ENCODE measurements at places on chromosomes 2 and 18. TPM values are rescaled to one million over a fixed set of nuclear protein-coding genes. Genes with fewer than 3 reads are reported as not detected.

- H3K4me1 ChIP-seq = peaks cover 12% of the 10 kb centered on the region
- H3K27ac ChIP-seq = no peak overlapping the region
- DNase-seq = no peak
- H3K4me3 ChIP-seq = no peak overlapping the region
- no peaks in the 10 kb centered on the region for H3K27me3 ChIP-seq
Observed at GRCh38 chr2:55861733-55862132, 61.8 kb downstream of the EFEMP1 start.

- no peak overlapping the region for H3K27ac ChIP-seq
- DNase-seq = no peak
- no peak overlapping the region for H3K4me3 ChIP-seq
Observed at GRCh38 chr18:21115519-21116411, 4.2 kb upstream of the ROCK1 start.

- H3K4me1 ChIP-seq = no peaks in the 10 kb centered on the region
- H3K4me3 ChIP-seq = no peak overlapping the region
- no peaks in the 10 kb centered on the region for H3K27me3 ChIP-seq
- no peak for DNase-seq
- no peak overlapping the region for H3K27ac ChIP-seq
Observed at GRCh38 chr2:218383892-218384519, 1.9 kb downstream of the SLC11A1 start.

- H3K27me3 ChIP-seq = no peaks in the 10 kb centered on the region
- H3K27ac ChIP-seq = peak overlapping the region; percentile 99
- H3K36me3 ChIP-seq = no peaks in the 10 kb centered on the region
- no peak for DNase-seq
- no peak overlapping the region for H3K4me3 ChIP-seq
Observed at GRCh38 chr2:8122520-8122919, 559.3 kb upstream of the ID2 start.

DNA sequence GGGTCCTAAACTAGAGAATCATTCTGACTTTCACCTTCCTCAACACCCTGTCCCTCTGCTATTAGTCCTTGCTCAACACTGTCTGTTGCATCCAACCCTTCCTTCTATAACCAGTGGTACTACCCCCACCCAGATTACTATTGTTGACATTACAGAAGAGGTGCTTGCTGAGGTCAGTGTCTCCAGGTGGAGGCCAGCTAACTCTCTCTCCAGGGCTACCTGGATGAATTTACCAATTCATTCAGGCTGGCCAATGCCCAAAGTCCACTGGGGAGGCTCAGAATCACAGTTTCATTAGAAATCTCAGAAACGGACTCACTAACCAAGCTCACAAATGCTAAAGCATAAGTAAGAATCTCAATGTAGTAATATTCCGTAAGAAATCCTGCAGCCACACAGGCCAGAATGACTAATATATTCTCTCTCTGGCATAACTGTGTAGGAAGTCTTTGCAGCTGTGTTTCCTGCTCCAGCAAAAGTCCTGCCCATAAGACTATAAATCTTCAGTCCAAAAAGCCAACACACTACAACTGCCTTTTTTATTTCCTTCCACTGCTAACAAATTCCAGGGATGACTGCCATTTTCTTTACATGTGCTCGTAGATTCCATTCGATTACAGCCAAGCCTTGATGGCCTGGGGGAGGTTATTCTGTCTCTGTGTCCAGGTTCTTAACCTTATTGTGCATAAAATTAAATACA lies 10.0 kb upstream of the TTR start:
- no peaks in the 10 kb centered on the region for H3K4me1 ChIP-seq
- peak; percentile 30 for DNase-seq
- H3K27ac ChIP-seq = peak overlapping the region; percentile 44
- H3K4me3 ChIP-seq = no peak overlapping the region
- H3K36me3 ChIP-seq = no peaks in the 10 kb centered on the region
- no peaks in the 10 kb centered on the region for H3K27me3 ChIP-seq

DNA sequence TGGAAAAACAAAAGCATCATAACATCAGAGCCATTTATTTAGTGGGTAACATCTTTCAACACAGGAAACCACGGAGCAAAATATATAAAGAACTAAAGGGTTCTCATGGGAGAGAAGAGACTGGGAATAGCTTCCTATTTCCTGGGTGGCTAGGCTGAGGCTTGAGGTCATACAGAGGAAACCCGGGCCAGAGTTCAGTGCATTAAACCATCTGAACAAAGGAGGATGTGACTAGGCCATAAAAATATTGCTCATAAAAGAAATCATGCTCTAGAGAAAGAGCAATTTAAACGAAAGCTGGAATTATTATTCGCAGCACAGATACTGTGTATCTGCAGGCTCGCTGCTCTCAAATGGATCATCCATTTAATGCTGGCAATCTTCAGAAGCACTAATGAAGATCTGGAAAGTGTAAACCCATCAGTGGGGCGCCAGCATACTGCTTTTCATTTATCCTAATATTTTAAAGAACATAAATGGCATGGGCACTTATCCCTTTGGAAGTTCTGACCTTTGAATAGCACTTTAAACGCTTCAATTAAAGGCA lies 83.3 kb downstream of the GALNT14 start:
- no peak for DNase-seq
- no peaks in the 10 kb centered on the region for H3K36me3 ChIP-seq
- no peaks in the 10 kb centered on the region for H3K27me3 ChIP-seq
- H3K4me1 ChIP-seq = no peaks in the 10 kb centered on the region
- H3K4me3 ChIP-seq = no peak overlapping the region

DNA sequence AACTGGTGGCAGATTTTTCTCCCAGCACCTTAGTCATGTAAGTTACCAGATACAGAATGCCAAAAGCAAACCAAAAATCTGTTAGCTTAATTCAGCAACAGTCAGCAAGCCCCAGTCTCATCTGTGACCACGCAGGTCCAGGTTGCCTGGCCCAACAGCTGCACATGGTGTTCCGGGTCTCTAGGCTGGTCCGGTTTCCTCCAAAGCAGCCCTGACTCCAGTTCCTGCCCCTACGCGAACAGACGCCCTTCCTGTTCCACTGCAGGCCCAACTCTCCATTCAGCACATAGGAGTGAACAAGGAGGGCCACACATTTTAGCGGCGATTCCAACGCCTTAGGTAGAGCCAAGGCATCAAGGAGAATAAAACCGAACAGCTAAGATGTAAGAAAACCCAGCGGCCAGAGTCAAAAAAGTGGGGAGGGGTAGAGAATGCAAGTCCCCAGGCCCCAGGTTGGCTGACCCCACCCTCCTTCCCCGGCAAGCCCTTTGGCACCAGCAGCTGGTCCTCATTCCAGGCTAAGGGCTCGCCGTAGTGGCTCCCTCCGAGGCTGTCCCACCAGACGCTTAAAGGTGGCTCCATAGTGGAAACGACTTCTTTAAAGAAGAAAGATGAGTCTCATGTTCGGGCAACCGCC lies 1.5 kb downstream of the STK25 start:
- no peaks in the 10 kb centered on the region for H3K36me3 ChIP-seq
- H3K4me3 ChIP-seq = peak overlapping the region; percentile 91
- H3K27ac ChIP-seq = no peak overlapping the region
- peaks cover 19% of the 10 kb centered on the region for H3K4me1 ChIP-seq
- H3K27me3 ChIP-seq = no peaks in the 10 kb centered on the region

- no peak for DNase-seq
- no peak overlapping the region for H3K27ac ChIP-seq
- no peaks in the 10 kb centered on the region for H3K36me3 ChIP-seq
- no peaks in the 10 kb centered on the region for H3K4me1 ChIP-seq
- H3K4me3 ChIP-seq = no peak overlapping the region
Observed at GRCh38 chr2:221529177-221529942, 42.7 kb downstream of the EPHA4 start.

Gene MEP1B
- 0.70 TPM for total RNA-seq

GRCh38 chr2:30139131-30139870 lies 7.5 kb upstream of the YPEL5 start:
- no peak overlapping the region for H3K27ac ChIP-seq
- no peak for DNase-seq
- no peak overlapping the region for H3K4me3 ChIP-seq
- no peaks in the 10 kb centered on the region for H3K27me3 ChIP-seq
- no peaks in the 10 kb centered on the region for H3K4me1 ChIP-seq
- no peaks in the 10 kb centered on the region for H3K36me3 ChIP-seq

GRCh38 chr2:113276761-113277425 lies 1.8 kb downstream of the PAX8 start:
- DNase-seq = peak; percentile 74
- no peaks in the 10 kb centered on the region for H3K27me3 ChIP-seq
- no peak overlapping the region for H3K27ac ChIP-seq

GRCh38 chr2:182907081-182907830 lies 40.8 kb upstream of the FRZB start:
- H3K4me3 ChIP-seq = no peak overlapping the region
- no peak overlapping the region for H3K27ac ChIP-seq
- no peak for DNase-seq
- no peaks in the 10 kb centered on the region for H3K27me3 ChIP-seq
- peaks cover 11% of the 10 kb centered on the region for H3K4me1 ChIP-seq

- no peak for DNase-seq
- no peak overlapping the region for H3K4me3 ChIP-seq
- H3K27me3 ChIP-seq = no peaks in the 10 kb centered on the region
- H3K36me3 ChIP-seq = no peaks in the 10 kb centered on the region
- no peak overlapping the region for H3K27ac ChIP-seq
- H3K4me1 ChIP-seq = no peaks in the 10 kb centered on the region
Observed at GRCh38 chr18:65737471-65737955, 13.3 kb upstream of the CDH7 start.

Gene PROKR1
- total RNA-seq = not detected

- H3K4me3 ChIP-seq = no peak overlapping the region
- no peaks in the 10 kb centered on the region for H3K36me3 ChIP-seq
- no peak for DNase-seq
Observed at GRCh38 chr2:43417300-43417699, 178.5 kb downstream of the THADA start.

Gene IL36A
- total RNA-seq = not detected

- DNase-seq = no peak
- no peaks in the 10 kb centered on the region for H3K4me1 ChIP-seq
- H3K4me3 ChIP-seq = no peak overlapping the region
- no peak overlapping the region for H3K27ac ChIP-seq
Observed at GRCh38 chr2:235378944-235379343, 114.9 kb upstream of the AGAP1 start.

DNA sequence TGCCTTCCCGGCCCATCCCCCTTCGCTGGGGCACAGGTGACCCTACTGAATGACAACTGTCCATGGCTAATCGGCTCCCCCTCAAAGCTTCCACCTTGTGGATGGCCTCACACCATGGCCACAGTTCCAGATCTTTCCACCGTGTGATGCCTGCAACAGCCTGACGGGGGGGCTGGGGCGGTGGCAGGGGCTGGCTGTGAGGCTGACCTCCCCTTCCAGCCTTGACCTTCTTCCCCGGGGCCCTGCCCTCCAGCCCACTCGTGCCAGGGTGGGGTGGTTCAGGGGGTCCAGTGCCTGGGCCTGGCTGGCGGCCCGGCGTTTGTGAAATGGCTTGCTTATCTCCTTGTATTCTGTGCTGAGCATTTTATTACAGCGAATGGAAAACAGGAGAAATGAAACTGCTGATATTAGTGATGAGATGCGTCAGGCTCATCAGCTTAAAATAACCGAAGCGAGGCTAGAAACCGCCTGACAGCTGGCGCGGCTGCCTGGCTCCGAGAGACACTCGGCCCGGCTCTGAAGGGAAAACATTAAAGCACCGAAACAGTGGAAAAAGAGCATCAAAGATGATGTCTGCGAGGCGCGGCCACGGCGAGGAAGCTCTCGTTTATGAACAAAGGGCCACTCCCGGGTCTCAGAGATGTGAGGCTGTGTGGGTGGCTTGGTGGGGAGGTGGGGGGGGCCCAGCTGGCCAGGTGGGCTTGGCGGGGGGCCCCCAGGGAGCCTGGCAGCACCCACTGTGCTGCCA lies 916 bp upstream of the PDCD1 start:
- no peaks in the 10 kb centered on the region for H3K36me3 ChIP-seq
- no peaks in the 10 kb centered on the region for H3K4me1 ChIP-seq
- peak overlapping the region; percentile 44 for H3K27ac ChIP-seq
- H3K4me3 ChIP-seq = no peak overlapping the region
- peak; percentile 57 for DNase-seq

Gene C18orf63
- not detected for total RNA-seq

DNA sequence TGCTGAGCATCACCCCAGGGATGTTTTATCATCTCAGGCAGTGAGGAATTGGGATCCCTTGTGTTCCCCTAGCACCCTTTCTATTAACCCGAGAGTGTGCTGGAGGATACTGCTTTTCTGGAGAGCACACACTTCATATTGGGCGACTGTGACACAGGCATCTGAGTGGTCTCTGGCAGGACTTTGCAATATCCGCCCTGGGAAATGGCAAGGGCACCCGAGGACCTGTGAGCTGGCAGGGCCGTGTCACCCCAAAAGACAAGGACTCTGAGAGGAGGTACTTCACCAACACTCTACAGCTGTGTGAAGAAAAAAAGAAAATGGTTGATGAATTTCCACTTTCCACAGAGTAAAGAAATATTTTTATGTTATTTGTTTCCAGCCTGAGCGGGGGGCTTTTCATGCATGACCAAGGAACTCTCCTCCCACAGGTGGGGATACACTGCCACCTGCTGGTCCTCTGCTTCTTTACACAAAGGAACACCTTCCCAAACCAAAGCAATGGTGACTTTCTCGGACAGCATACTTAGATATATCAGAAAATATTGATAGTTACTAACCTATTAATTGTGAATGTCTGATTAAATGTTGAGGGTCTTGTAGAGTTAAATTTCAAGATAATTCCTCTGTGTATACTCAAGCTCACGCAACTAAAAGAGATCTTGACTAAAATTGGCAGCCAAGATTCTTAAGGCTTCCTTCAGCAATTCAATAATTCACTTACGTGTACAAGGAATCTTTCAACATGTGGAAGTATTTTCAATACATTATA lies 45.9 kb upstream of the REG3G start:
- no peak overlapping the region for H3K4me3 ChIP-seq
- H3K27ac ChIP-seq = no peak overlapping the region
- no peaks in the 10 kb centered on the region for H3K27me3 ChIP-seq
- H3K4me1 ChIP-seq = no peaks in the 10 kb centered on the region

- no peaks in the 10 kb centered on the region for H3K4me1 ChIP-seq
- H3K27me3 ChIP-seq = no peaks in the 10 kb centered on the region
- H3K36me3 ChIP-seq = no peaks in the 10 kb centered on the region
- no peak overlapping the region for H3K4me3 ChIP-seq
Observed at GRCh38 chr18:11695736-11696135, 6.7 kb downstream of the GNAL start.

Gene DES
- 3.2 TPM for total RNA-seq

- H3K4me3 ChIP-seq = no peak overlapping the region
- no peaks in the 10 kb centered on the region for H3K4me1 ChIP-seq
- H3K36me3 ChIP-seq = no peaks in the 10 kb centered on the region
- H3K27ac ChIP-seq = no peak overlapping the region
Observed at GRCh38 chr2:230908595-230909191, 16.3 kb downstream of the GPR55 start.

GRCh38 chr2:3636586-3637310 lies 21.3 kb upstream of the ALLC start:
- no peak overlapping the region for H3K4me3 ChIP-seq
- no peaks in the 10 kb centered on the region for H3K27me3 ChIP-seq
- H3K4me1 ChIP-seq = no peaks in the 10 kb centered on the region
- H3K36me3 ChIP-seq = no peaks in the 10 kb centered on the region
- DNase-seq = no peak
